SW 1271 (cell line): ENCODE measurements at places on chromosomes 13 and 19.

DNA sequence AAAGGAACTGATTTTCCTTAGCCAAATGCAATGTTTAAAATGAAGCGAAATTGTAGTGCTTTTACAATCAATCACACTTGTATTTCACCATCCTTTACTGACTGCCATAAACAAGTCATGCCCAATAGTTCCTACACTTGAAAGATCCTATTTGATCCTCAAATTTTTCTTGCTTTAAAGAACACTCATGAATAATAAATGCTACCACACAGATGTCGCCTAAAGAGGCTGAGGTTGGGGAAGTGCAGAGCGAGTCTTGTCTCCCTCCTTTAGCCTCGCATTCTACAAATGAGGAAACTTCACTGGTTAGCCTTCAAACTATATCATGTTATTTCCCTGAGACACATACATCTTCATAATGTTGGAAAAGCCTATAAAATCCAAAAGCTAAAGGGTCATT lies 18.7 kb upstream of the AMER2 start:
- no peak for DNase-seq

GRCh38 chr19:53538378-53539109 lies 599 bp downstream of the ZNF331 start:
- no peak for DNase-seq

DNA sequence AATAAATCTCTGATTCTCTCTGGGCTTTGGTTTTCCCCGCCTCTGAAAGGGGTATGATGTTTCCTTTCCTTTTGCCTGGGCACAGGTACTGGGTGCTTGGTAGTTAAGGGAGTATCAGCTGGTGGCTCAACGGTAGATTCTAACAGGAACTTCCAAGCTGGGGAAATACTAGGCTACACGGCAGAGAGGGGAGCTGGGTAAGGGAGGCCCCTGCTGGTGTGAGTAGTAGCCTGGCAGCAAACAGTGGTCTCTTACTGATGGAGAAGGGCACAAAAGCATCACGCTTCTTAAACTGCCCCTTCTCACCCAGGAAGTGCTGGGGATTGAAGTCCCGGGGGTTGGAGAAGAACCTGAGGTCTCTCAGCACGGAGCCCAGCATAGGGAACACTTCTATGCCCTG lies 26.9 kb upstream of the CYP2A7 start:
- peak; percentile 20 for DNase-seq

DNA sequence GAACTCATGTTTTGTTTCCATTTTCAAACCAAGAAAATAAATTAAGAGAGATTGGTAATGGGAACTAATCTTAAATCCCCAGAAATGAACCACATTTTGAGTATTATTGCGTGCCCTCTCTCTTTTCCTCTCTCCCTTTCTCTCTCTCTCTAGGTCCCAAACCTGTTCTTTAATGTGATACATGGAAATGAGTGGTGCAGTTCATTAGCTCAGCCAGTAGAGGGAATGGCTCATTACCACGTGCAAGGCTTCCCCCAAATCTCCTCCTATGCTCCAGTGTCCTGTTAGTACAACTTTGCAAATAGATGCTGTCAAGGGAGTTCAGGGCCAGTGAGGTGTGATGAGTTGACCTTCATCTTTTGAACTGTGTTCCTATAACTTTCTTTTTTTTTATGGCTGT lies 178.4 kb downstream of the FGF9 start:
- no peak for DNase-seq

- DNase-seq, result no peak
Observed at GRCh38 chr13:89920461-89920860, 1427.0 kb upstream of the MIR17HG start.

- no peak for DNase-seq
Observed at GRCh38 chr19:7773841-7774240, 10.8 kb downstream of the CLEC4M start.

- DNase-seq, result no peak
Observed at GRCh38 chr13:77915686-77916085, 2.9 kb downstream of the EDNRB start.

GRCh38 chr13:25798998-25799397 lies 252.8 kb downstream of the SHISA2 start:
- no peak for DNase-seq

DNA sequence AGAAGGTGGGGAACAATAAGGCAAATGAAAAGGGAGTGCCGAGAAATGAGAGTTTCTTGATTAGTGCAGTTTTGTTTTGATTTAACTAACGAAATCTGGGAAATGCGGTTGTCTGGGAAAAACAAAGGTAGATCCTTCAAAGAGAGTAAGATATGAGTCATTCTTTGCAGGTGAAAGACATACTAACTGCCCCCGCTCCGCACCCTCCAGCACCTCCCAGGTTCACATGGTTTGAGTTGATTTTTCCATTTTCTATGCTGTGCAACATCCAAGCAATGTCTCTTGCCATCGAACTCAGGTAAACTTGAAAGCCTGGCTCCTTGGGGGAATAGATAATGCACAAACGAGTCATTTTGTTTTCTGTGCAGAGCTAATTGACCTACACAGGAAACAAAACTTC lies 84.1 kb upstream of the KLF12 start:
- DNase-seq, result no peak

DNA sequence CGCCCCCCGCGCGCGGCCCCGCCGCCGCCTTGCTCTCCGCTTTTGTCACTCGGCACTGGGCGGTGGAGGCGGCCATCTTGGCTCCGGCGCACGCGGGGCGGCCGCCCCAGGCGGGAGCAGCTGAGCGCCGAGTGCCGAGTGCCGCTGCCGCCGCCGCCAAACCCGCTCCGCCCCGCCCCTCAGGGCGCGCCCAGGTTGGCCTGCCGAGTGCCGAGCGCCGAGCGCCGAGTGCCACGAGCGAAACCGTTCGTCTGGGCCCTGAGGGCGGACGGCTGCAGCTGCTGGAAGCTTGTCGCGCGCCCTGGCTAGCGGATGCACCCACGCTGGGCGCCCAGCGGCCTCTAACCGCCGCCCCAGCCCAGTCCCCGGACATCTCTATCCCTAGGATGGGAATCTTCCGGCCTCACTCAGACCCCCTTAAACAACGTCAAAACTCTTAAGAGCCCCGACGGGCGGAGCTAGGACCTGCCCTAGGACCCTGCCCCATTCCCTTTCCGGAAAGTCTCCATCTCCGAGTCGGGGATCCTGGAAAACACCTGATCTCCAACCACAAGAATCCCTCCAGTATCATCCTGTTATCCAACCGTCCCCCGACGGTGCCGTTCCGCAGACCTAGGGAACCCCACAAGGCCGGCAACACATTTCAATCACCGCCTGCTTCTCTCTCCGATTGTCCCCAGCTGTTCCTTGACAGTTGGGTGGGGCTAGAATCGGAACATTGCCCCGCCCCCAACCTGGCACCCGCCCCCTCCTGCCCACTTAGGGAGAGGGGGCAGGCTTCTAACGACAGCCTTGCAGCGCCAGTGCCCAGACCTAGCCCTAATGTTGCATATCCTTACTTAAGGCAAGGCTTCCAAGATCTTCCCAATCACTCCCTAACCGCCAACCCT lies 14.1 kb upstream of the AKAP8L start:
- DNase-seq, result peak; percentile 79
